ENCODE measurements at places on chromosomes 7 and 10. TPM values are rescaled to one million over a fixed set of nuclear protein-coding genes. Genes with fewer than 3 reads are reported as not detected.

The C10orf53 gene
- total RNA-seq = not detected

The FAM131B gene
- total RNA-seq = 0.41 TPM

The ABCB4 gene
- 15.0 TPM for total RNA-seq

The ITGB8 gene
- 3.6 TPM for total RNA-seq

The SFR1 gene
- 15.1 TPM for total RNA-seq

The LIPF gene
- total RNA-seq = not detected

DNA sequence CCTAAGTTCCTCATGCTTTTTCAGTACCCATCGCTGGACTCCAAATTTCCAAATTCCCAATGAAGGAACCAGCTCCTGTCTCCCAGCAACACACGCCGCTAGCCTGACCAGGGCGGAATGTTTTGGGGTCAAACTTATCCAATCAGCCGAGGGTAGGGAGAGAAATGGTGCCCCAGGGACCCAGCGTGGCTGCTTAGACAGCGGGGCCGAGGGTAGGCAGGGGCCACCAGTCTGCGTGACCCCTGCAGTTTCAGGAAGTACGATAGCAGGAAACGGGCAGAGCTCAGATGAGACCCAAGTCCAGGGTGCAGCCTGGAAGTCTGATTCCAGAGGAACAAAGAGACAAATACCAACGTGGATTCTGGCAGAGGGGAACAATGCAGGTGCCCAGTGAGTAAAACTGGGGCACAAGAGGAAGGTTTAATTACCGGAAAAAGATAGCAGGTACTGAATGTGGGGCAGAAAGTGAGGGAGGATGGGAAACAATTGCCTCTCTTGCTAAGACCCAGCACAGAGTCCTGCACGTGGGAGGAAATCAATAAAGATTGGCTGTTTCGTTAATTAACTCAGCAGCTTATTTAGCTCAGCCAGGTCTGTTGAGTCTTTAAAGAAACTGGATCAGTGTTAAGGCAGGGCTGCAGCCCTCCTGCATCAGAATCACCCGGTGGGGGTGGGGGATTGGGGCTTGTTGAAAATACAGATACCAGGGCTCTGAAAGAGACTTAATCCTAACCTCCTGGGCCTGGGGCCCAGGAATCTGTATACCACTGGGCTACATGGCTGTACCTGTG is 50.4 kb upstream of the NFE2L3 start:
- H3K4me3 ChIP-seq = no peak overlapping the region
- no peaks in the 10 kb centered on the region for H3K27me3 ChIP-seq
- no peak overlapping the region for H3K27ac ChIP-seq
- DNase-seq = no peak
- no peaks in the 10 kb centered on the region for H3K4me1 ChIP-seq

DNA sequence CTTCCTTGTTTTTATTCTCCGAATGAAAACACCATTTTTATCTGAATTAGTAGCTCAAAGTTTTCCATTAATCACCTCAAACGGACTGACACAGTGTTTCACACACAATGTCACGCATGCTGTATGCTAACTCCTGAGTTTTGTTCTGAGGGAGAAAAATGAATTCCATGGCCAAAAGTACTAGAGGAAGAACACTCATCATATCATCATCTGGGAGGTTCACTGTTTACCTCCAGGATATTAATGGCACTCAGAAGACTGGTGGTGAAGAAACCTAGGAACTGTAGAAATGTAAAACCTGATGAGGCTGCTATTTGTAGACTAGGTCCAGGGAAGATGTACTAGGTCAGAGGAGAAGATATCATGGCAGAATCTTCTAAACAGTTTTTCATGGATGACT is 395.6 kb upstream of the ETV1 start:
- no peak overlapping the region for H3K4me3 ChIP-seq
- no peaks in the 10 kb centered on the region for H3K27me3 ChIP-seq
- no peaks in the 10 kb centered on the region for H3K36me3 ChIP-seq
- DNase-seq = no peak
- no peaks in the 10 kb centered on the region for H3K4me1 ChIP-seq

GRCh38 chr7:79386688-79387422 is 66.6 kb downstream of the MAGI2 start:
- H3K36me3 ChIP-seq = no peaks in the 10 kb centered on the region
- no peaks in the 10 kb centered on the region for H3K4me1 ChIP-seq
- H3K4me3 ChIP-seq = no peak overlapping the region
- no peak overlapping the region for H3K27ac ChIP-seq
- no peaks in the 10 kb centered on the region for H3K27me3 ChIP-seq

DNA sequence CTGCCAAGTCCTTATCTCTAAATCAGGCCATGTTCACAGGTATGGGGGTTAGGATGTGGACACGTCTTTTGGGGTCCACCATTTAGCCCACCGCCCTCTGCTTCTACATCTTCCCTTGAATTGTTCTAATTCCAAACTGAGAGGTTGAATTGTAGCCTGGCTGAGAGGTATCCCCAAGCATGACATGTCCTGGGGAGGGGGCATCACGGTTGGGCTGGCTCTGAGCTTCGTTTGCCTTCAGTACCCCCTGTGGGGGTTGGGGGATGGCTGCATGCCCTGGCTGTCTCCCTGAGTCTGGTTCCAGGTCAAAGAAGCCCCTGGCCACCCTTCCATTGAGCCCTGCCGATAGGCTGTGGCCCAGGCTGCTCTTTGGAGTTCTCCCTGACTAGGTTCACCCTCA is 204.6 kb downstream of the GLRX3 start:
- no peak overlapping the region for H3K27ac ChIP-seq
- H3K4me3 ChIP-seq = no peak overlapping the region
- H3K36me3 ChIP-seq = no peaks in the 10 kb centered on the region
- no peaks in the 10 kb centered on the region for H3K4me1 ChIP-seq

- no peaks in the 10 kb centered on the region for H3K27me3 ChIP-seq
- H3K4me3 ChIP-seq = peak overlapping the region; percentile 80
- DNase-seq = no peak
- H3K36me3 ChIP-seq = peaks cover 21% of the 10 kb centered on the region
- peak overlapping the region; percentile 88 for H3K27ac ChIP-seq
Measured at GRCh38 chr7:35694161-35694783, 663 bp downstream of the HERPUD2 start.

- H3K27ac ChIP-seq = no peak overlapping the region
- H3K36me3 ChIP-seq = no peaks in the 10 kb centered on the region
- H3K4me1 ChIP-seq = no peaks in the 10 kb centered on the region
- H3K27me3 ChIP-seq = no peaks in the 10 kb centered on the region
- no peak for DNase-seq
Measured at GRCh38 chr10:52216852-52217251, 97.2 kb upstream of the DKK1 start.

DNA sequence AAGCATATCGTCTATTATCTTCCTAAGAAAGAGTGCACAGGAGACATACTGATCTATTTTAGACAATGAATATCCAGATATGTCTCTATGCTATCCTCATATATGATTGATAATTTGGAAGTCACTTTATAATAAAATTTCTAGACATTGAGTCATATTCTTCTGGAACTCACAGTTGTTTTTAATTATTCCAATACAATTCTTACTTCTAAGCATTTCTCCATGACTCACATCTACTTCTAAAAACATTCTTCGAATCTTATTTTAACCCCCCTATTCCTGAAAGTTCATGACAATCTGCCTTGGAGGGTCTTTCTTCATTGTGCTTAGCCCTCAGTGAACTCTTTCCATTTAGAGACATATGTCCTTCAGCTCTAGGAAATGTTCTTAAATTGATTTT is 368.1 kb downstream of the MDFIC start:
- no peak overlapping the region for H3K27ac ChIP-seq
- H3K36me3 ChIP-seq = no peaks in the 10 kb centered on the region
- DNase-seq = no peak
- no peak overlapping the region for H3K4me3 ChIP-seq

- no peaks in the 10 kb centered on the region for H3K27me3 ChIP-seq
- no peak for DNase-seq
- H3K36me3 ChIP-seq = no peaks in the 10 kb centered on the region
- no peak overlapping the region for H3K27ac ChIP-seq
Measured at GRCh38 chr7:8131694-8132605, 130.0 kb downstream of the ICA1 start.

GRCh38 chr10:13390604-13391522 is 42.8 kb upstream of the SEPHS1 start:
- H3K36me3 ChIP-seq = no peaks in the 10 kb centered on the region
- H3K4me1 ChIP-seq = peaks cover 5% of the 10 kb centered on the region
- DNase-seq = no peak
- no peak overlapping the region for H3K4me3 ChIP-seq
- no peak overlapping the region for H3K27ac ChIP-seq

DNA sequence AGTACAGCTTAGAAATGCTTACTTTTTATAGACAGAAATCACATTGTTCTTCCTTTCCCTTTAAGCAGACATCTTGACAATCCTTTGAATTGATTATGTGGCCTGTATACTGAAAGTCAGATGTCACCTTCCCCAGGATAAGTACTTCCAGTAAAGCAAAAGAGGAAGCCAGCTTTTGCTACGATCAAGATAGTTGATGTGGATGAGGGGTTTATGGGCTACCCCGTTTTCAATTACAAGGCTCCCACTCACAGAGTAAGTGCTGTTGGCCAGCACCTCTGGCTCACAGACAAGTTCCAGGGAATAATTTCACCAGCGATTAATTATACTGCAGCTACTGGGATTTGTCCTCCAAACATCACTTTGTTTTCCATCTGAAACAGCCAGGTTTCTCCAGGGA is 95.1 kb upstream of the SAMD8 start:
- H3K4me3 ChIP-seq = no peak overlapping the region
- no peaks in the 10 kb centered on the region for H3K36me3 ChIP-seq
- H3K4me1 ChIP-seq = no peaks in the 10 kb centered on the region
- H3K27ac ChIP-seq = no peak overlapping the region
- no peaks in the 10 kb centered on the region for H3K27me3 ChIP-seq
- no peak for DNase-seq

DNA sequence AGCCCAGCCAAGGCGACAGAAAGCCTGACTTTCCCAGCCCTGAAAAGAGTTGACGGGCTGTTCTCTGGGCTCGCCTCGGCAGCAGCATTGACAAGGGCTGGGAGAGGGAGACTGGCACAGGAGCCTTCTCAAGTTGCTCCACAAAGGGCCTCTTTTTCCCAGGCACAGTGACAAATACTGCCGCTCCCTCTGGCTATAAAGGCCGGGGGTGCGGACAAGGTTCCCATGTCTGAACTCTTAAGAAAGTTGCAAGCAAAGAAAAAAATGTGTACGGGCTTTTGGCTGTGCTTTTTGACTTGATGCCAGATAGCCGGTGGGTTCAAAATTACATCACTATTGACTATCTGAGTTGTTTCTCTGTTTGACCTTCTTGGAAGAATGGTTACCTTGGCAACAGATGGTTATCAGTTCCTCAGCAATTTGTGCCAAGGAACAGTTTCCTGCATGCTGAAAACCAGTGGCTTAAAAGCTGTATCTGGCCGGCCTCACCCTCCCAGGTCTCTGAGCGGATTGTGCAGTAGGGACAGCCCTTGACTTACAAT is 115.9 kb upstream of the EEPD1 start:
- peaks cover 10% of the 10 kb centered on the region for H3K4me1 ChIP-seq
- no peaks in the 10 kb centered on the region for H3K27me3 ChIP-seq
- DNase-seq = peak; percentile 13
- H3K27ac ChIP-seq = no peak overlapping the region
- no peaks in the 10 kb centered on the region for H3K36me3 ChIP-seq
- no peak overlapping the region for H3K4me3 ChIP-seq
